Upper lobe of right lung (tissue), 1 donor: ENCODE measurements at places on chromosomes 7 and 10. TPM values are rescaled to one million over a fixed set of nuclear protein-coding genes. Genes with fewer than 3 reads are reported as not detected.

DNA sequence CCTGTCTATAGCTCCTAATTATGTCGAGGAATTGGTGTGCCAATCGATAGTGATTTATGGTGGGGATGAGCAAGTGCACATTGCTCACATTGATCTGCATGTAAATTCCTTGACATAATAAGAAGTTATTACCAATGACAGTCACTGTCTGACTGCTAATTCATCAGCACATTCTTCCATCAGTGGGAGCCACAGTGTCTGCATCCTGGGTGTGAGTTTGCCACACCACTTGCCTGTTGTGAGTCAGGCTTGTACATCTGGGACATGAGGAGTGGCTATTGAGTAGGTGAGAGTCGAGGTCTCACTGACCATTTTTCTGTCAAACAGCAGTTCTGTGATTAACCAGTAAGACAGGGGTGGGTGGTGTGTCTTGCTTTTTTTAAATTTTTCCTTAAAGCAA, 263.4 kb downstream of the LRMDA start:
- H3K27me3 ChIP-seq, result no peaks in the 10 kb centered on the region
- H3K4me1 ChIP-seq, result no peaks in the 10 kb centered on the region
- no peak overlapping the region for H3K4me3 ChIP-seq
- H3K27ac ChIP-seq, result no peak overlapping the region
- DNase-seq, result no peak

- peaks cover 5% of the 10 kb centered on the region for H3K4me1 ChIP-seq
- no peaks in the 10 kb centered on the region for H3K36me3 ChIP-seq
- H3K27ac ChIP-seq, result peak overlapping the region; percentile 60
- no peaks in the 10 kb centered on the region for H3K27me3 ChIP-seq
Observed at GRCh38 chr10:14056610-14057332, 274.0 kb downstream of the FRMD4A start.

DNA sequence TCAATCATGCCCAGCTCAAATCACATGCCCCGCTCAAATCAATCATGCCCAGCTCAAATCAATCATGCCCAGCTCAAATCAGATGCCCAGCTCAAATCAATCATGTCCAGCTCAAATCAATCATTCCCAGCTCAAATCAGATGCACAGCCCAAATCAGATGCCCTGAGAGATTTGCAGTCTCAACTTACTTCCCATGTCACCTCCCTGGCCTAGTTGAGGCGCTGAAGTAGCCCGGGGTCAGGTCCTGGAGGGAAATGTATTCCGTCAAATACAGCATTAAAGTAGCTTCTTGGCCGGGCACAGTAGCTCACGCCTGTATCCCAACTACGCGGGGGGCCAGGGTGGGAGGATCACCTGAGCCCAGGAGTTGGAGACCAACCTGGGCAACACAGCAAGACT, 15.7 kb upstream of the PRKAR1B start:
- no peak overlapping the region for H3K27ac ChIP-seq
- no peak overlapping the region for H3K4me3 ChIP-seq
- no peaks in the 10 kb centered on the region for H3K27me3 ChIP-seq
- peaks cover 26% of the 10 kb centered on the region for H3K36me3 ChIP-seq
- DNase-seq, result peak; percentile 30

- no peak for DNase-seq
- H3K4me3 ChIP-seq, result no peak overlapping the region
- H3K4me1 ChIP-seq, result no peaks in the 10 kb centered on the region
- no peak overlapping the region for H3K27ac ChIP-seq
- peaks cover 6% of the 10 kb centered on the region for H3K27me3 ChIP-seq
Observed at GRCh38 chr10:68184546-68184945, 47.4 kb downstream of the ATOH7 start.

GRCh38 chr10:102604439-102604841, 39.8 kb upstream of the TRIM8 start:
- peak overlapping the region; percentile 56 for H3K27ac ChIP-seq
- H3K4me1 ChIP-seq, result peaks cover 44% of the 10 kb centered on the region
- H3K4me3 ChIP-seq, result no peak overlapping the region
- H3K36me3 ChIP-seq, result peaks cover 3% of the 10 kb centered on the region
- DNase-seq, result no peak
- H3K27me3 ChIP-seq, result no peaks in the 10 kb centered on the region

- no peaks in the 10 kb centered on the region for H3K36me3 ChIP-seq
- no peaks in the 10 kb centered on the region for H3K27me3 ChIP-seq
- no peaks in the 10 kb centered on the region for H3K4me1 ChIP-seq
- no peak for DNase-seq
Observed at GRCh38 chr7:81294897-81295515, 376.2 kb upstream of the SEMA3C start.

SNCG gene
- total RNA-seq, result 17.2 TPM

DNA sequence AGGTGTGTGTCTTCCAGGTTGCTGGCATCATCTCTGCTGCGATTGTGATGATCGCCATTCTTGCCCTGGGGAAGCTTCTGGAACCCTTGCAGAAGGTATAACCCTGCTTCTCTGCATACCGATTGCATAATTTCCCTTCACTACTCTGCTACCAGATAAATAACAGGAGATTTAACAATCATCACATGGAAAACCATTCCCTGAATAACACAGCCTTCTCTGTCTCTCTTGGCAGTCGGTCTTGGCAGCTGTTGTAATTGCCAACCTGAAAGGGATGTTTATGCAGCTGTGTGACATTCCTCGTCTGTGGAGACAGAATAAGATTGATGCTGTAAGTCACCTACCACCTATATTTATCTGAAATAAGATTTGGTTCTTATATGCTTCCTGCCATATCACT, 33.8 kb downstream of the SLC26A4 start:
- H3K4me1 ChIP-seq, result no peaks in the 10 kb centered on the region
- no peaks in the 10 kb centered on the region for H3K27me3 ChIP-seq
- no peak overlapping the region for H3K27ac ChIP-seq
- no peak for DNase-seq
- no peaks in the 10 kb centered on the region for H3K36me3 ChIP-seq

DNA sequence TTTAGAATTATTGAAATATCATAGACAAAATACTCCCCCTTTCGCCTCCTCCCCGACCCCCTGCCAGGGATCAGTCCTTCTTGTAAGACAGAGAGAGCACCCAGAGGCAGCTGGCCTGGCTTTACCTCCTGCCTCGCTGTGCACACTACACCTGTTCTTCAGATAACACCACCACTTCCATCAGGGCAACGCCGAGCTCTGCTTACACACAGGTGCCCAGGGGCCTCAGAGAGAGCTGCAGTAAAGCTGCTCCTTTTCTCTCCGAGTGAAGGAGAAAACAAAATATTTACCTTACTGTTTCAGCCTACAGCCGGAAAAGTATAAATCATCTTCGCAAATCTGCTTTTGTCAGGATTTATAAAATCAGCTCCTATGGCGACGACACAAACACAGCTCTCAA, 80.7 kb downstream of the HIPK2 start:
- no peak overlapping the region for H3K27ac ChIP-seq
- H3K4me1 ChIP-seq, result peaks cover 12% of the 10 kb centered on the region
- peaks cover 7% of the 10 kb centered on the region for H3K36me3 ChIP-seq
- DNase-seq, result no peak

- no peak for DNase-seq
- peaks cover 21% of the 10 kb centered on the region for H3K4me1 ChIP-seq
- peak overlapping the region; percentile 17 for H3K27ac ChIP-seq
- peaks cover 64% of the 10 kb centered on the region for H3K27me3 ChIP-seq
- no peaks in the 10 kb centered on the region for H3K36me3 ChIP-seq
Observed at GRCh38 chr10:8058274-8059111, 4.0 kb downstream of the GATA3 start.

GRCh38 chr10:13628661-13629060, 41.9 kb downstream of the PRPF18 start:
- H3K27ac ChIP-seq, result no peak overlapping the region
- peaks cover 34% of the 10 kb centered on the region for H3K36me3 ChIP-seq
- H3K27me3 ChIP-seq, result no peaks in the 10 kb centered on the region
- no peak overlapping the region for H3K4me3 ChIP-seq
- H3K4me1 ChIP-seq, result no peaks in the 10 kb centered on the region

- no peak for DNase-seq
- H3K27ac ChIP-seq, result no peak overlapping the region
- H3K36me3 ChIP-seq, result no peaks in the 10 kb centered on the region
- H3K4me3 ChIP-seq, result no peak overlapping the region
- H3K4me1 ChIP-seq, result peaks cover 12% of the 10 kb centered on the region
- no peaks in the 10 kb centered on the region for H3K27me3 ChIP-seq
Observed at GRCh38 chr10:74955796-74956195, 129.4 kb downstream of the KAT6B start.

KCNIP2 gene
- total RNA-seq, result 3.0 TPM

TFPI2 gene
- 7.1 TPM for total RNA-seq

- H3K27ac ChIP-seq, result no peak overlapping the region
- H3K4me1 ChIP-seq, result no peaks in the 10 kb centered on the region
- DNase-seq, result no peak
- no peaks in the 10 kb centered on the region for H3K36me3 ChIP-seq
- H3K27me3 ChIP-seq, result no peaks in the 10 kb centered on the region
- H3K4me3 ChIP-seq, result no peak overlapping the region
Observed at GRCh38 chr7:28658381-28658780, 246.1 kb downstream of the CREB5 start.

TRIM4 gene
- total RNA-seq, result 32.6 TPM

- no peak overlapping the region for H3K4me3 ChIP-seq
- no peaks in the 10 kb centered on the region for H3K36me3 ChIP-seq
- H3K27ac ChIP-seq, result no peak overlapping the region
- no peaks in the 10 kb centered on the region for H3K27me3 ChIP-seq
Observed at GRCh38 chr7:98418636-98419315, 17.9 kb upstream of the BAIAP2L1 start.

DNA sequence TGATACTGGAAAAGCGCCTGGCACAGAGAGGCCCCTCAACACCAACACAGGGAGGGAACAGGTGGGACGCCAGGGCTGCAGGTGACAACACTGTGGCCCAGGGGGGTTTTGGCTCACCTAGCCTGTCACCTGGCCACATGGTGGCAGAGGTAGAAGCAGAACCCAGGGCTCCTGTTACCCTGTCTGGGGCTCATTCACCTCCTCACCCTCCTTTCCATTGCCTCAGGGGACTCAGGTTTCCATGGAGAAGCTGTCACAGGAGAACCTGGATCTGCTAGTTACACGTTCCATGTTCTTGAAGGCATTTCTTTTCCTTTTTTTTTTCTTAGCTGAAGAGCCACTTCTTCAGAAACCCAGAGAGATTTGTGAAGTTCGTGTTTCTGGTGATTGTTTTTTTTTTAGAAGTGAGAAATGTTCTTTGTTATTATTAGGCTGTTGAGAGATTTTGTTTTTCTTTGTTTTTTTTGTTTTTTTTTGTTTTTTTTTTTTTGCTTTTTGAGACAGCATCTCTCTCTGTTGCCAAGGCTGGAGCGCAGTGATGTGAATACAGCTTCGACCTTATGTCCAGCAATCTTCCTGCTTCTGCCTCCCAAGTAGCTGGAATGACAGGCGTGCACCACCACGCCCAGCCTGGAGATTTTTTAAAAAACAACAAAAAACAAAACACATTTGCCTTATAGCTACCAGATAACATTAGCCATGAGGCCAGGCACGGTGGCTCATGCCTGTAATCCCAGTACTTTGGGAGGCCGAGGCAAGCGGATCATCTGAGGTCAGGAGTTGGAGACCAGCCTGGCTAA, 16.0 kb downstream of the DENND2A start:
- no peaks in the 10 kb centered on the region for H3K36me3 ChIP-seq
- H3K27me3 ChIP-seq, result no peaks in the 10 kb centered on the region
- H3K27ac ChIP-seq, result no peak overlapping the region
- H3K4me3 ChIP-seq, result no peak overlapping the region
- DNase-seq, result no peak

- H3K4me3 ChIP-seq, result no peak overlapping the region
- no peak overlapping the region for H3K27ac ChIP-seq
- H3K36me3 ChIP-seq, result no peaks in the 10 kb centered on the region
- H3K27me3 ChIP-seq, result peaks cover 11% of the 10 kb centered on the region
- DNase-seq, result no peak
- peaks cover 11% of the 10 kb centered on the region for H3K4me1 ChIP-seq
Observed at GRCh38 chr10:31317171-31317570, 1.8 kb upstream of the ZEB1 start.

LRRC18 gene
- 0.96 TPM for total RNA-seq

DNA sequence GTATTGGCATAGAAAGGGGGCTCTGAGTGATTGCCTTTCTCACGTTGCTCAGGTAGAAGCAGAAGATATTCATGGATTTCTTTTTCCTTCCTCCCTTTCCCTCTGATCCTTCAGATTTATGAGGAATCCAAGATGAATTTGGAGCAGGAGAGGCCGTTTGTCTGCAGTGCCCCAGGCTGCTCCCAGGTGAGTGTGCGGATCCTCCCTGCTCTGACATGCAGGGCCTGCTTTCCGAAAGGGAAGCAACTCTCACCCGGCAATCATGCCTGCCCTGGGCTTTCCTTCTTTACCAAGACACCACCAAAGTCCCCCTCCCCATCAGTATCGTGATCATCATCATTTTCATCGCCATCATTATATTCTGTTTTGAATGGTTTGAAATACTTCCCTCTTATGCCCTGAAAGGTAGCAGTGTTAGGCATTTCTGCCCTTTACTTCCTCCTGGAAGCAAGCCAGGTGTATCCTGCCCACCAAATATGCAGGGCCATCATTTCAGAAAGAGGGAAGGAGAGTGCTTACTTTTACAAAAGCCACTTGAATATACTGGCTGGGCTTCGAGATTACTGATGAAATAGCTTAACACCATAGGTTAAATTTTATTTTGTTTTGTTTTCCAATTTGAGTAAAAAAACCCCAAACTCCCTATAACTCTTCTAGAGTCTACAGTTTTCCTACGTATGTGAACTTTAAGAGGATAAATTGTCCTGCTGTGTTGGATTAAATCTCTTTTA, 75.9 kb downstream of the CREB5 start:
- H3K36me3 ChIP-seq, result no peaks in the 10 kb centered on the region
- H3K4me3 ChIP-seq, result no peak overlapping the region
- H3K27ac ChIP-seq, result no peak overlapping the region
- H3K4me1 ChIP-seq, result no peaks in the 10 kb centered on the region
- DNase-seq, result no peak

ITIH5 gene
- 10.5 TPM for total RNA-seq

DNA sequence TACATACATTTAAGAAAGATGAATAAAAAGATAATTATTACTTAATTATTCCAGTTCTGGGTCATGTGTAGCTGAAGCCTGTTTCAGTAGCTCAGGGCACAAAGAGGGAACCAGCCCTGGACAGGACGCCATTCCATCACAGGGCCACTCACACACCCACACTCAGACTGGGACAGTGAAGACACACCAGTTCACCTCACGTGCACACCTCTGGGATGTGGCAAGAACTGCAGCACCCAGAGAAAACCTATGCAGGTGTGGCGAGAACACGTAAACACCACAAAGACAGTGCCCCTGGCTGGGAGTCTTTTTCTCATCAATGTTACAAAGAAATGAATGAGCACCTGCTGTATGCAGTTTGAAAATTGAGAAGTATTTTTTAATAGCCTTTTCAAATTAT, 1.6 kb upstream of the IDI1 start:
- H3K4me3 ChIP-seq, result peak overlapping the region; percentile 94
- peaks cover 38% of the 10 kb centered on the region for H3K4me1 ChIP-seq
- no peak for DNase-seq
- no peaks in the 10 kb centered on the region for H3K27me3 ChIP-seq
- peaks cover 26% of the 10 kb centered on the region for H3K36me3 ChIP-seq

CALCR gene
- not detected for total RNA-seq

TAF3 gene
- total RNA-seq, result 11.8 TPM

- no peak for DNase-seq
- no peak overlapping the region for H3K27ac ChIP-seq
- no peak overlapping the region for H3K4me3 ChIP-seq
- no peaks in the 10 kb centered on the region for H3K27me3 ChIP-seq
- no peaks in the 10 kb centered on the region for H3K4me1 ChIP-seq
Observed at GRCh38 chr10:127374074-127374680, 174.9 kb upstream of the NPS start.

- H3K4me1 ChIP-seq, result no peaks in the 10 kb centered on the region
- no peak overlapping the region for H3K4me3 ChIP-seq
- no peak for DNase-seq
- no peaks in the 10 kb centered on the region for H3K27me3 ChIP-seq
Observed at GRCh38 chr7:31432836-31433340, 81.0 kb upstream of the ITPRID1 start.

NAT16 gene
- total RNA-seq, result not detected

RNF133 gene
- total RNA-seq, result 1.2 TPM
